Stomach (tissue), 19 donors: ENCODE measurements at places on chromosomes 4 and X. TPM values are rescaled to one million over a fixed set of nuclear protein-coding genes. Genes with fewer than 3 reads are reported as not detected.

Gene FAM53A
- polyA plus RNA-seq = 1.4 TPM

Gene CXCL8
- polyA plus RNA-seq = 9.9 TPM

Gene DCX
- 0.06 TPM for polyA plus RNA-seq

Gene ZXDA
- 0.56 TPM for polyA plus RNA-seq

Gene CFP
- polyA plus RNA-seq = 3.1 TPM

Gene GLOD5
- polyA plus RNA-seq = 1.7 TPM

Gene ANAPC4
- 24.3 TPM for polyA plus RNA-seq

Gene CFAP47
- not detected for polyA plus RNA-seq

Gene BMP3
- 0.25 TPM for polyA plus RNA-seq

Gene SUPT20HL1
- not detected for polyA plus RNA-seq

Gene SYTL4
- polyA plus RNA-seq = 4.5 TPM

Gene SSX4
- not detected for polyA plus RNA-seq

Gene GPR173
- 0.44 TPM for polyA plus RNA-seq

Gene EREG
- polyA plus RNA-seq = 0.73 TPM

Gene TMPRSS11B
- polyA plus RNA-seq = 80.3 TPM

Gene SH3RF1
- 3.4 TPM for polyA plus RNA-seq

Gene UCHL1
- polyA plus RNA-seq = 4.6 TPM

Gene RAP2C
- 11.1 TPM for polyA plus RNA-seq

Gene TEX13B
- polyA plus RNA-seq = not detected

Gene AWAT2
- not detected for polyA plus RNA-seq

Gene SLC9B2
- 12.1 TPM for polyA plus RNA-seq

Gene CAPN6
- 2.5 TPM for polyA plus RNA-seq

Gene UCP1
- polyA plus RNA-seq = not detected

Gene FRG2
- polyA plus RNA-seq = not detected

Gene TLR10
- polyA plus RNA-seq = not detected
